Stimulated activated CD4-positive, alpha-beta T cell treated with anti-CD3 and anti-CD28 coated beads, TNF-alpha, amount 100 ng/mL, for 4 hours (primary cell): ENCODE measurements at places on chromosomes 16 and 17.

DNA sequence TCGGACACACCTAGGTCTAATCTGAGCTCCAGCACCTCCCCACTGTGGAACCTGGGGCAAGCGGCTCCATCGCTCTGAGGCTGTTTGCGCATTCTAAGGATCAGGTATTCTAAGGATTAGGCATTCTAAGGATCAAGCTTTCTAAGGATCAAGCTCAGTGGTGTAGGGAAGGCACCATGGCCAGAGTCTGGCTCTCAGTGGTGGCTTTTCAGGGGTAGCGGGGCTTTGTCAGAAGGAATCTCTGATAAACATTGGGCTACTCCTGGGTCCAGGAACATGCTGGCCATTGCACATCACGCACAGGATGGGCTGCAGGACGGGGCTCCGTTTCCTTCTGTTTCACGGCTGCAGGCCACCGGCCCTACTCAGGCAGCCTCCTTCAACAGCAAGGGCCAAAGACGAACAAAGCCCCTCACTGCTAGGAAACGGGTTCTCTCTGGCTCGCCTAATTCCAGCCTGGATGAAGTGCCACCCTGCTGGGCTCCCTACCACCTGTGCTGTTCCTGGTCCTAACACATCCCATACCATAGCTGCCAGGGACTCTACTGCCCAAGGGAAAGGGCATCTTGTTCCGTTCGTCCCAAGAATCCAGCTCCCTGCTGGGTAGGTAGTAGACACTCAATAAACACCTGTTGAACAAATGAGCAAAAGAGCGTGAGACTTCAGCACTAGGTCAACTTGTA lies 5.5 kb downstream of the C1QTNF1 start:
- no peak for DNase-seq

GRCh38 chr16:30958175-30959079 lies 873 bp downstream of the SETD1A start:
- peak; percentile 13 for DNase-seq

- no peak for DNase-seq
These were observed 35.3 kb downstream of the SLC39A11 start for GRCh38 chr17:73057196-73057595.

- DNase-seq = no peak
These were observed 6.6 kb upstream of the CNGB1 start for GRCh38 chr16:57977418-57978069.

DNA sequence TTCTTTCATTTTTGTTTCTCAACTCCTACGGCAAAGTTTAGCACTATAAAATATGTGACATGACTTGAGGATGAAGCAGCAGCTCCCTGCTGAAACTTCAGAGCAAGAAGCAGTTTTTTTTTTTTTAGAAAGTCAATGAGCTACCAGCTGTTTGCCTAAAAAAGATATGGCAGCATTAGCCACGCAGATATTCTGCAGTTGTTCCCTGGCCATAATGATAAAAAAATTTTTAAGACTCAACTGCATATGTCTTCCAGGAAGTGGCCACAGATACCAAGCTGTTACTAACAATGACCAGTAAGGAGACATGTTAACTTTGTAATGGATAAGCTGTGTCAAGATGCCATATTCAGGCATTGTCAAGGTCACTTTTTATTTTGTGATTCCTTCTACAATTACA lies 319.6 kb upstream of the CDH11 start:
- DNase-seq = no peak

DNA sequence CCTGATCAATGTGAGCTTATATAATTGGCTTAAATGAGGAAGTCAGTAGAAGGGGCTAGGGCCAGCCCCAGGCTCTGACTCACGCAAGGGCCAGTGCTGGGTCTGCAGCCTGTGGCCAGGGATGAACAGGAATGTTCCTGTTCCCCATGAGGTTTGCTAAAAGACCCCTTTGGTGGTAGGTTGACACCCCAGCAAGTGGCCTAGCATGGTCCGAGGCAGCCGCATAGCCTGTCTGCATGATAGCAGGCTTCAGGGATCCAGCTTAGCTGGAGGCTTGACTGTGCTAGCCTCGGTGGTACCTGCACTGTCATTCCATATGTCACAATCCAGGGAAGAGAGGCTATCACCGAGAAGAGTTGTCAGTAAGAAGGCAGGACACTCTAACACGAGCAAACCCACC lies 23.5 kb downstream of the TRIM25 start:
- DNase-seq = no peak

DNA sequence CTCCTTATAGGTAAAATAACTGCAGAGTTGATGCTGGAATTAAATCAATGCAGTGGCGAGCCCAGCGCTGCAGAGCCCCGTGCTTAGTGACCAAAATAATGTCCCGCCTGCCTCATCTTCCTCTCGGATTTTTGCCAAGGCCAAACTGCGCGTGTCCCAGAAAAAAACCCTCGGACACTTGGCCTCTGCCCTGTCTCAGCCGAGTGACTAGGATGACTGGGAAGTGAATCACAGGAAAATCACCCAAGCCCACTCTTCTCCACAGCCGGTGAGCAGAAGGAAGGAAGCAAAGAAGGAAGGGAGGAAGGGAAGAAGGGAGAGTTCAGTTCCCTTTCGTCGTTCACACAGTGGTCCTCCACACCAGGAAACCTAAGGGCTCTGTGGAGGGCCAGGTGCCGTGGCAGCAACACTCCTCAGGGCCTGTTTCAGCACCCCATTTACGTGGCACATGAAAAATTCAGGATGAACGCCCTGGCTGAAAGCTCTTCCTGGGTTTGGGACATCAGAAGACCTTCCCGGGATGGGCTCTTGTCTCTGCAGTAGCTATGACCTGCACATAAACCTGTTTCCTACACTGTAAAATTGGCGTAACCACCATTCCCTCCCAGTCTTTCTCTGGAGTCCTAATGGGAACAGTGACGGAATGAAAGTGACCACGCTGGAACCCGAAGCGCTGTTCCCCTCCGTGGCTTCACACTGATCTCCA lies 25.4 kb upstream of the HOXB13 start:
- DNase-seq = no peak

DNA sequence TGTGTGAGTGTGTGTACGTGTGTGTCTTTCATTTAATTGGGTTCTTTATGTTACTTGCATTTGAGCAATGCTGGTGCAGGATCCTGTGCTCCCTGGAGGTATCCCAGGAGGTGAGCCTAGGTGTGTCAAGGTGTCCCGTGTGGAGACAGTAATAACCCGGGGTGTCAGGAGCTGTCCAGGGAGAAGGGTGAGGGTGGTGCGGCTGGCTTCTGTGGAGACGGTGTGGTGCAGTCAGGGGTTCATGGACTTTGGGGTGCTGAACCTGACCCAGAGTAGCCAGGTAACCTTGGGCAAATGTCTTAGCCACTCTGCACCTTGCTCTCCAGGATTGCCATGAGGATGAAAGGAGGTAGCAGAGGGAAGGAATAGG lies 7.4 kb upstream of the ELAC2 start:
- no peak for DNase-seq

- DNase-seq = no peak
These were observed 92.8 kb downstream of the AMFR start for GRCh38 chr16:56332464-56333079.

DNA sequence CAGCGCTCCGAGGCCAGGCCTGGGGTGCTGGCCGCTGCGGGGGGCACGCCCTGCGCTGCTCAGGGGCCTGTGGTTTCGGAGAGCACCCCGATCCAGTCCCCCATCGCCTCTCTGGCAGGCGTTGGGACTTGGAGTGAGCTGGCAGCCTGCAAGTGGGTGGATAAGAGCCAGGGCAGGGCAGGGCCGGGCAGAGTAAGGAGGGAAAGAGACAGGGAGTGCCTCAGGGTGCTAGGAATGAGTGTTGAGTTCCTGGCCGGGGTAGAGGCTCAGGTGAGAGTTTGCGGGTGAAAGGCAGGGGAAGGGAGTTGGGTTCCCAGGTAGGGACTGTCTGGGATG lies 1.3 kb downstream of the CDH13 start:
- no peak for DNase-seq

DNA sequence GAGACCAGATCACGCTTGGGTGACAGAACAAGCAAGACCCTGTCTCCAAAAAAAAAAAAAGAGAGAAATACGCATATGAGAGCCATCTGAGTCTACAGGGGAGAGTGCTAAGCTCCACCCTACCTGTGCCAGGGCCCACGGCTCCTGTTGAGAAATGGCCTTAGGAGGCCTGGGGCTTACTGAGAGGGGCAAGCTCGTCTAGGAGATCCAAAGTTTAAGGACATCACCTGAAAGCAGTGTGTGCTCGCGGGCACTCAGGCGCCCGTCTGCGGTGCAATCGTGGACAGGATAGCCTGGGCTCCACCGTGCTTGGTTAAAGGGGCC lies 14.5 kb upstream of the BAIAP2 start:
- DNase-seq = no peak

DNA sequence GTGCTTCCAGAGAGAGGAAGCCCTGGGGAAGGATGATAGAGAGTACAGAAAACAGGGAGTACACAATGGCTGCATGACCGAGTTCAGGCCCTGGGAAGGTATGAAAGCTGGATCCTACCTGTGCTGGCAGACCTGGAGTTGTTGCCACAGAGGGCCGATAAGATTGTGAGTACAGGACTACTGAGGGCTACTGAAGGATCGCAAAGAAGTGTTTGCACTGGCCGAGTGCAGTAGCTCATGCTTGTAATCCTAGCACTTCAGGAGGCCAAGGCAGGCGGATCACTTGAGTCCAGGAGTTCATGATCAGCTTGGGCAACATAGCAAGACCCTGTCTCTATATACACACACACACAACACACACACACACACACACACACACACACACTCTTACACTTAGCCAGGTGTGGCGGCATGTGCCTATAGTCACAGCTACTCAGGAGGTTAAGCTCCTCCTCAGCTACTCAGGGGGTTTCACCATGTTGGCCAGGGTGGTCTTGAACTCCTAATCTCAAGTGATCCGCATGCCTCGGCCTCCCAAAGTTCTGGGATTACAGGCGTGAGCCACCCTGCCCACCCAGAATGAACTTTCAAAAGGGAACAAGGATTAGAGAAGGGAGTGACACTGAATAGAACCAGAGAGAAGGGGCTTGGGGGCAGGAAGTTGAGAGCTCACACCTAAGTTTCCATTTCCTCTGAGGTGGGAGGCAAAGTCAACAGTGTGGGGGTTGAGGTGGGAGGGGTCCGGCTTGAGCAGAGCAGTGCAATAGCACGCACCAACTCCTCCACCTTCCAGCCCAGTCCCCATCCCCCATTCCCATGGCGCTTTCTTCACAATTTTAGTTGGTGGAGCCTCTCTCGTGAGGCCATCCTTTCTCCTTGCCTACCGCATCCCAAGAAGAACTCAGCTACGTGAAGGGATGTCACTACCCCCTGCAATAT lies 7.5 kb downstream of the SCIMP start:
- no peak for DNase-seq

DNA sequence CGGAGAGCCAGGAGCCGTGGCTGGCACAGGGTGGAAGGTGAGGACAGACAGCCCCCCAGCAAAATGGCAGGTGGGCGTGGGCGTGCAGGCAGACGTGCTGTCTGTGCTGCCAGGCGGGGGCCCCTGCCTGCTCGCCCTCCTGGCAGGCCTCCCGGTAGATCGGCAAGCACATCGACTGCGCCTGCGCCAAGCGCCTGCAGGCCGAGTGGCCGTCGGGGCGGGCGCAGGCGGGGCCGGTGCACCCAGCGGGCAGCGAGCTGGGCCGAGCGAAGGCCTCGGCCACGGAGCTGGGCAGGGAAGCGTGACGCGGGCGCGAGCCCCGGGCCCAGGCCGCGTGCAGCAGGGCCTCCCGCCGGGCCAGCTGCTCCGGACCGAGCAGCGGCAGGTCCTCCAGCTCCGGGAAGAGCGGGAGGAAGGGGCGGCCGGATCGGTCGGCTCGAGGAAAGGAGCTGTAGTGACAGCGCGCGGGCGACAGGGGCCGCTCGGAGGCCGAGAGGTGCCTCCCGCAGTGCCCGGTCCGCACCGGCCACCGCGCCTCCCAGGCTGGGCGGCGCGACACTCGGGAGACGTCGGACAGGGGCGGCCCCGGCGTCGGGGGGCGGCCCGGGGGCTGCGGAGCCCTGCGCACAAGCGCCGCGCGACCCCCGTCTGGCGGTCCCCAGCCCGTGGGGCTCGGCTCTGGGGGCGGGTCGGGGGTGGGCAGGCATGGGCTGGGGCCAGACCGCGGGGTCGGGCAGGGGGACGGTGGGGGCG lies 16.9 kb downstream of the GRIN2C start:
- no peak for DNase-seq

GRCh38 chr17:42184713-42185620 lies at the start of gene HCRT:
HCRT (minus strand) TSS chr17:42185452; CDS start chr17:42185365, 87 bp downstream.
- DNase-seq = no peak

DNA sequence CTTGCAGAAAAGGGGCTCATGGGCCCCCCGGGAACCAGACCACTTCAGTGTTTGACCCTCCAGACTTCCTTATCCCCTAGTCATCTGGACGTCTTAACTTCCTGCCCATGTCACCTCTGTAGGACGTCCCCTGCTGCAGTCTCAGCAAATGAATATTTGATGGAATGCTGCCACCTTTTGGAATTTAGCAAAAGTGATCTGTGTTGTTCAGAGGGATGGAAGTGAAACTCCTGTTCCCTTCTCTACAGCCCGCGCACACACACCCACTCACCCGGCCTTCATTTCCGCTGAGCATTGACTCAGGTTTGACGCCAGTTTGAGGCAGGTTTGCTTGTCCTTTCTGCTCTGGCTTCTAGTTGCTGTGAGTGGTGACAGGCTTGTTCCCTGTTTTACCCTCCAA lies 507.2 kb upstream of the EEF2KMT start:
- DNase-seq = no peak

- DNase-seq = peak; percentile 56
These were observed at the start of gene SPNS2 for GRCh38 chr17:4498461-4499397. SPNS2 (plus strand) TSS chr17:4498881; CDS start chr17:4499048, 167 bp downstream.

- no peak for DNase-seq
These were observed 14.1 kb upstream of the IL34 start for GRCh38 chr16:70632273-70632672.

DNA sequence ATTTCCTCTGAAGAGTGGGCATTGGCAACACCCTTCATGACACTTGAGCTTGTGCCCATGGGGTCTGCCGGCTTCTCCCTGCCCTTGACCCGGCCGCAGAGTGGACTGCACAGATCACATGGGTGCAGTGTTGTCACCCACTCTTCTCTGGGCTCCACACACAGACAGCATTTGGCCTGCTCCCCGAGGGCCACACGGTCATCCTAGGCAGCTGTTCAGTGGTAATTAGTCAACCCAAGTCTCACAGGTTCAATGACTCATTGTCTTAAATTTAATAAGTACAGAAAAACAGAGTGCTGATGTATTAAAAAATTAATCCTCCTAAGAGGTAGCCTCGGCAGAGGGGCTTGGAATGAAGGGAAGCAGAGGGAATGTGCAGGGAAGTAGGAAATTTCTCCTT lies 204.8 kb downstream of the MSI2 start:
- DNase-seq = no peak
